Hematopoietic multipotent progenitor cell treated with erythropoietin and hydrocortisone succinate and interleukin-3 and kit ligand, for 17 days (in vitro differentiated cells): ENCODE measurements at places on chromosomes 1 and 21.

- DNase-seq = peak; percentile 84
These were observed 1.9 kb downstream of the EEIG2 start for GRCh38 chr1:108561689-108562326.

DNA sequence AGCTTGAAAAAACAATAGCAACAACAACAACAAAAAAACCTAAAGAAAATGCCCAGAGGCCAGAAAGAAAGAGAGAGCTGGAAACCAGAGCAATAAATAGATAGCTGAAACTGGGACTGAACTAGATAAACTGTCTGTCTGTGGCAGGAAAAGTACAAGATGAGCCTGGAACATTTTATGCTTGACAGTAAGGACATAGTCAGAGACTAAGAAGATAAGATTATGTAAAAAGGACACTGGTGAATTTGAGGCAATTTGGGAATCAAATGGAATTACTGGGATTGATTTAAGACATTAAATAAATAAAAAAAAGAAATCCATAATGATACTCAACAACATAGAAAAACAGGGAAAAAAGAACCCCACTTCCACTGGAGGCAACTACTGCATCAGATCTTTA is 1.7 kb upstream of the KIFAP3 start:
- no peak for DNase-seq

DNA sequence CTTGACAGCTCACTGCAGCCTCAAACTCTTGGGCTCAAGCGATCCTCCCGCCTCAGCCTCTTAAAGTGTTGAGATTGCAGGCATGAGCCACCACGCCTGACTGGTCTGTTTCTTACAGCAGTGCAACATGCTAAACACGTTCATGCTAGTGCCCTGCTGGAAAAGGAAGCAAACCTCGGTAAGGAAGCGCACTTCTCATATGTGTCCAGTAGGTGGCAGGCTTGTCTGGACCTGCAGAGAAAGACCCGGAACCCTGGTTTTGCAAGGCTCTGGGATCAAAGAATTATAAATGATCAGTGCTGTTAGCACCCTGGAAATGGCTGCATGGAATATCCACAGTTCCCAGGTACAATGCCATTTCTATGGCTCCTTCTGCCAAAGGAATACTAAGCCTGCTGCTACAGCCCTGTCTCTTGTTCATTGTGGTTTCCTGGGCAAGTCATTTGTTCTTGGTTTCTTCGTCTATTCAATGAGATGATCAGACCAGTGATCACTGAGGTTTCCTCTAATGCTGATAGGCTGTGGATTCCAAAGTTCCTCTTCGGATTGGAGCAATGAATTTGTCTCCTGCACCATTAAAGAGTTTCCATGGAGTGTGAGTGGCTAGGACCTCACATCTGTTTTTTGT is 15.9 kb downstream of the RNU5D-1 start:
- DNase-seq = peak; percentile 77

- DNase-seq = no peak
These were observed 41.9 kb downstream of the NPHP4 start for GRCh38 chr1:5950201-5950895.

- no peak for DNase-seq
These were observed 301.2 kb upstream of the ADGRL2 start for GRCh38 chr1:81499487-81499886.

- no peak for DNase-seq
These were observed 36.3 kb downstream of the DHCR24 start for GRCh38 chr1:54850737-54851136.

DNA sequence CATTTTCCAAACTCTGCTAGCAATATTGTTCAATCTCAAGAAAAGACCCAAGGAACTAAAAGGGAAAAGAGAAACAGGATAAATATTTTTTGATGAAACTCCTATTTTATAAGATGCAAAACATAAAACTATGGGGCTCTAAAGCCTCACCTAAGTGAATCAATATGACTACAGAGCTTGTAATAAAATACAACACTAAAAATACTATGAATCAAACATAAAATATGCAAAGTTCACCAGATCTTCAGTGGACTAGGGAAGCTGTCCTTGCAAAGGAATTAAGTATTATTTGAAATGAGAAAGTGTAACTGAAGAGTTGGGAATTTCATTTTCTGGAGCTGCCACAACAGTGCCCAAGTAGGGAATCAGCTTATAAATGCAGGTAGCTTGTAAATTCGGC is 124.5 kb downstream of the CRB1 start:
- no peak for DNase-seq

- DNase-seq = no peak
These were observed 9.7 kb upstream of the NPPB start for GRCh38 chr1:11868331-11868980.

GRCh38 chr21:43757601-43758000 is 18.5 kb downstream of the CSTB start:
- DNase-seq = no peak

GRCh38 chr1:184792450-184792969 is 37.9 kb upstream of the EDEM3 start:
- no peak for DNase-seq

GRCh38 chr1:11753555-11754208 is 8.3 kb upstream of the C1orf167 start:
- DNase-seq = no peak
